Stimulated activated CD4-positive, alpha-beta T cell treated with anti-CD3 and anti-CD28 coated beads, Interleukin-1b, Interleukin-23, amount 100 ng/mL, for 1 hour (primary cell): ENCODE measurements at places on chromosomes 3 and 15.

DNA sequence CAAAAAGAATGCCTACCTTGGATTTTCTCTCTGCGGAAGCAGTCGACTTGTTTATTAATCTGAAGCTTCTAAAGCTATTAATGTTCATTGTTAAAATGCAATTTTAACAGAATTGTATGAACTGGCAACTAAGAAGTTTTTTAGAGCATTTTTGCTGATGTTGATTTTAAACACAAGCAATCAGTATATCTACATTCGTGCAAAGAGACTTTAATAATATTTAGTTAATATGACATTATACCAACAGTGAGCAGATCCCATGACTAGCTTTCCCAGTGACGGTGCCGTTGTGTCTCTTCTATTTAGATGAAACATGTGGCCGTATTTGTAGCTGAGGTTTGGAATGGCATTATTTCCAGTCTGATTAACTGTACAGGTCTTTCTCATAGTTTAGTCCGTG is 88.0 kb downstream of the PEX5L start:
- no peak for DNase-seq

GRCh38 chr3:138093721-138094120 is 21.7 kb downstream of the DZIP1L start:
- no peak for DNase-seq

- no peak for DNase-seq
These were observed 371.7 kb upstream of the CNTN6 start for GRCh38 chr3:721086-721485.

- DNase-seq: no peak
These were observed 690.2 kb upstream of the DPPA4 start for GRCh38 chr3:110027446-110028080.

DNA sequence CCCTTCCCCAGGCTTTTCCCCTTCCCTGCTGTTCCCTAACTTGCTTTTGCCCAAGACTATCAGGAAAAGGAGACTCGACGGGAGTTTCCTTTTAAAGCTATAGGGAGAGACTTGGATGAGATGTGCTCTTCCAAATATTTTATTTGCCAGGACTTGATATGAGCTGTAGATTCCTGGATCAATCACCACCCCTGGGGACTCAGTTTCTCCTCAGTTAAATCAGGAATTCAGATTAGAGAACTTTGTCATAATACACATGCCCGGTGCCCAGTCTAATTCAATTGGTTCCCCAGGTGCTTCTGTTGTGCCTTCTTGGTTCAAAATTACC is 46.6 kb downstream of the SMAD6 start:
- DNase-seq: no peak

DNA sequence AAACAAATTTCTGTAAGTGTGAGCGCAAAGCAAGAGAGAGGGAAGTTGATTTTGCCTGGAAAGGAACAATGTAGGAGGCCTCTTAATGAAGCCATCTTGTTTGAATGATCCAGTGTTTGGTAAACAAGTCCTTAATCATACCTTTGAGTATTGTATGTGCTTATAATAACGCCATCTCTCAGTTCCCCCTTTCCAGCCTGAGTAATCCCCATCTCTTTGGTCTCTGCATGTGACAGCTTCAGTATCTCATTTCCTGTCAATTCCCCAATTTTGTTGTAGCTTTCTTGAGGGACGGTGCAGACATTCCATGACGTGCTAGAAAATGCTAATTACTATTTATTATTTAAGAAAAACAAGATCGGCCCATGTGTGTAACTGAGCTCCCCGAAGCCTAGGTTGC is 349.3 kb upstream of the NR2F2 start:
- no peak for DNase-seq
